ENCODE measurements at places on chromosomes 12 and 14.

- no peak for DNase-seq
Measured at GRCh38 chr14:72700338-72701236, 193.3 kb downstream of the DPF3 start.

- DNase-seq: no peak
Measured at GRCh38 chr14:33349871-33350270, 411.2 kb downstream of the NPAS3 start.

GRCh38 chr12:2179953-2180736 lies 127.4 kb downstream of the CACNA1C start:
- peak; percentile 75 for DNase-seq

DNA sequence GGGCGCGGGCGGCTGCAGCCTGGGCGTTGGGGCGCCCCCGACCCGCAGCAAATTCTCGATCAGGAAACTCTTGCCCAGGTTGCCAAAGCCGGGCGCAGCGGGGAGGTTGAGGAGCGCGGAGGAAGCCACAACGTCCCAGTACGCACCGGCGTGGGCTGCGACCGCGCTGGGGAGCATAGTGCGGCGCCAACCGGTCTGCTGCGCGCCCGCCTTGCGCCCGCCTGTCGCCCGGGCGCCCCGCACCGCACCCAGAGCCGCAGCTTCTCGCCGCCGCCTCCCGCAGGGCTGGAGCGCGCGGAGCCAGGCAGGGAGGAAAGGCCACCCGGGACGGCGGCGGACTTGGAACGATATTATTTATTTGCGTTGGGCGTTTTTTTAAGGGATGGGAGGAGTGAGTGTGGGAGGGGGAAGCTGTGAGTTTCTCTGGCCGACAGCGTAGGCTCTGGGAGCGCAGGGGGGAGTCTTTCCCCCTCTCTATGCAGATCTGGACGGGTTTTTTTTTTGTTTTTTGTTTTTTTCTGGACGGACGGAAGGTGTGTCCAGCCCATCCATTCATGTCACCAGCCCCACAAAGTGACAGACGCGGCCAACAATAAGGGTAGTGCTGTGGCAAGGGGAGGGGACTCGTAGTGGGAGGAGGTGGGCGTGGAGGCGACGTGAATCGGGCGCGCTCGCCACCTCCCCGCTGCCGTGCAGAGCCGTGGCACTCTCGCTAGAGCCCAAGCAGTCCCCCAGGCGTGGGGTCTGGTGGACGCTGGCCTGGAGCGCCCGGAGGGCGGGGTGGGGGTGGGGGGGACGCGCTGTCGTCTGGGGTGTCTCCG lies at the start of gene DBX2:
Gene DBX2, minus strand, starts transcription at position 349 of the 821 bp plus-strand sequence. Its CDS starts 172 bp downstream, at position 177.
- no peak for DNase-seq

DNA sequence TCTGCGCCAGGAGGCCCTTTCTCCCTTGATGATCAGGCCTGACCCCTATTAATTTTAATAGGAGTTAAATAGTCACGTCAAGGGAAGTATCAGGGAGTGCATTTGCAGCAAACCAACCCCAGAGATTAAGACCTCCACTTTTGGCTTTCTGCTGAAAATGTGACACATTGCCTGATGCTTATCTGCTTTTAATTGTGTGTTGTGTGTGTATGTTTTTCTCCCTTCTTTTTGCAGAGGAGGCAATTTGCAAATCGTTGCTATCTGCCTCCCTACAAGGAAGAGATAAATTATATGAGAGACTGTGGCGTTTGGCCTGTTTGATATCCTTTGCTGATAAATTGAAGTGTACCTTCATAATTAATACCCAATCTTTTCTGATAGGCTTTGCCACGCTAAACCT lies 822.9 kb downstream of the VRK1 start:
- no peak for DNase-seq

DNA sequence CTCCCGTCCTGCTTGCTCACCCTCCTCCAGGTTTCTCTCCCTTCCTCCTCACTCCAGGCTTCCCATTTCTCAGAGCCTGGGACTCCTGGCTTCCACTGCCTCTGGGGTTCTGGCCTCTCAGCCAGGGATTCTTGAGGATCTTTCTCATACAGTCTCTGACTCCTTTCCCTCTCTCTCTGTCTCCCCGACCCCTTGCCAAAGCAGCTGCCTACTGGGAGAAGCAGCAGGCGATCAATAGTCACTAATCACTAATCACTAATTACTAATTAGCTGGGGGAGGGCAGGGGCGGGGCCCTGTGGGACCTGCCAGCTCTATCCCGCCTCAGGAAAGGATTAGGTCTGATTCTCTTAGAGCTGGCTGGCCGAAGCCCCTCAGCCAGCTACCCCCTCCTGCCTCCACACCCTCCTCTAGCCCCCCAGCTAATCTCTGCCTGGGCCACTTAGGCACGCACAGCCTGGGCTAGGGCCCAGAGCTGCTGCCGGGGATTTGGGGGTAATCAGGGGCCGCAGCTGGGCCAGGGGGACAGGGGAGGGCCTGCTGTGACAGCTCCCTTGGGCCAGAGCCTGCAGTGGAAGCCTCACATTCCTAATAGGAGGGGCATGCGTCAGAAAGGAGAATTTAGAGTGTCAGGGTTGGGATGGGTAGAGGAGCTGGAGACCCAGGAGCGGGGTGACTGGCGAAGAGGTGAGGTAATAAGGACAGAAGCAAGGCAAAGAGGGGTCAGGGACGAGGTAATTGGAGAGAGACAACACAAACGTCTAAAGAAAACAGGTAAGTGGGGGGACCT lies 2.8 kb downstream of the NXPH4 start:
- DNase-seq: no peak

DNA sequence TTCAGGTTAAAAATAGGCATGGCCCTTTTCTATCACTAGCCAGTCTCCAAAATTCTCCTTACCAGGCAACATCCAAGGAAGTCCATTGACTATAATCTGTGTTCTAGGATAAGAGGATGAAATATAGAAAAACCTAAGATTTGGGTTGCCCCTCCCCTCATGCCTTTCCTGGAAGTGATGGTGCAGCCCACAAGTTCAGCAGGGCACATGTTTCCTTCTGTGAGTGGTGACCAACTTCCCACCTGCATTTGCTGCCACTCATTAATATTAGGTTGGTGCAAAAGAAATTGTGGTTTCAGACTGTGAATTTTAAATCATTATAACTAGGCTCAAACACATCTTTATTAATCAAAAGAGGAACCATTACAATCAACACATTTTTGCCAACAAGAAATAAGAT lies 250.5 kb upstream of the FKBP4 start:
- no peak for DNase-seq

- no peak for DNase-seq
Measured at GRCh38 chr14:56004786-56005185, 113.4 kb upstream of the PELI2 start.

DNA sequence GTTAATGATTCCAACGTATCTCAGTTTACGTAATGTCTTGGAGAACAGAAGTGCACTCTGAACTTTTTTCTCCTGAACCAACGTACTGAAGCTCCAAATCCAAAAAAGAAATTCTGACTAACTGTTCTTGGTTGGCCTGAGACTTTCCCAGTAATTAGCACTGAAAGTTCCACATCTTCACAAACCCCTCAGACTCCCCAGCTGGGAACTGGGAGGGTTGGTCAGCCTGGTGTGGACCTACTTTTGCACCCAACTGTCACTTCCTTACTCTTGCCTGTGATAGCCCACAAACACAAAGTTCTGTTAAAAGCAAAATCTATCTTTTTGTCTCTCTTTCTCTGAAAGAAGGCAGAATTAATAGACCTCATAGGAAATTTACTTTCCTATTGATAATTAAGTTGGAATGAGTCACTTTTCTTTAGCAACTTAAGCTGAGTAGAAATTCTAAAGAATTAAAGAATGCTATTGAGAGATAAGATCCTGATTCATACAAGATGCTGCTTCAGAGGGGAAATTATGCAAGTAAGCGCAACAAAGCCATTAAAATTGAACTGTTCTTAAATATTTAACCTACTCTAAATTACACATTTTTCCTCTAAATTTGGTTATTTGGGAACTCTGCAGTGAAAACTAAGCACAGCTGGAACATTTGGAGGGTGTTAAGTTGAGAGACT lies 155.0 kb downstream of the EPS8 start:
- DNase-seq: no peak

DNA sequence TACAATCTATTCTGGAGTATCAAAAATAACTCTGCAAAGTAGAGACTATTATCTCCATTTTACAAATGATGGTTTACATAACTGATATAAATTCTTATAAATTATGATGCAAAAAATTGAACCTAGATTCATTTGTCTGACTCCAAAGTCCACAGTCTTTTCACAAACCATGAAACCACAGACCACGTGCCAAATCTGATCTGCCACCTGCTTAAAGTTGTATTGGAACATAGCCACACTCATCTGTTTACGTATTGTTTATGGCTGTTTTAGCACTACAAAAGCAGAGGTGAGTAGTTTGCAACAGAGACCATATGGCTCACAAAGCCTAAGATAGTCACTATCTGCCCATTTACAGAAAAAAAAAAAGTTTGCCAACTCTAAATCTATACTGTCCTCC lies 105.3 kb downstream of the KCNH5 start:
- DNase-seq: no peak

DNA sequence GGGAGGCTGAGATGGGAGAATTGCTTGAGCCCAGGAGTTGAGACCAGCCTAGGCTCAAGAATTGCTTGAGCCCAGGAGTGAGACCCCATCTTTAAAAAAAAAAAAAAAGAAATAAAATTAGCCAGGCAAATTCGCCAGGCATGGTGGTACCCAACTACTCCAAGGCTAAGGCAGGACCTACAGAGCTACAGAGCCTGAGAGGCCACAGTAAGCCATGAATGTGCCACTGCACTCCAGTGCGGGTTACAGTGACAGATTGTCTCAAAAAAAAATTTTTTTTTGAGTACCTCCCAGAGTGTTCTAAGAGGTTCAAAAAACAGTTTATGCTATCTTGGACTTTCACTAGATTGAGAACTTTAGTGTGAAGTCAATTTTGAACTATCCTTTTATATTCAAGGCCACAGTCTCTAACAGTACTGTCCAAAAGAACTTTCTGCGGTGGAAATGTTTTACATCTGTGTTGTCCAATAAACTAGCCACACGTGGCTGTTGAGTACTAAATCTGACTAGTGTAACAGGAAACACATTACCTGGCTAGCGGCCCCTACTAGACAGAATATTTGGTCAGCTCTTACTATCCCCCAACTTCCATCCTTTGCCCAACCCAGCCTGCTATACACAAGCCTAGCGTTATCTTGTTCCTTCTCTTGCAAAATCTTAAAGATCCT lies 2.4 kb downstream of the RPL36AL start:
- no peak for DNase-seq

DNA sequence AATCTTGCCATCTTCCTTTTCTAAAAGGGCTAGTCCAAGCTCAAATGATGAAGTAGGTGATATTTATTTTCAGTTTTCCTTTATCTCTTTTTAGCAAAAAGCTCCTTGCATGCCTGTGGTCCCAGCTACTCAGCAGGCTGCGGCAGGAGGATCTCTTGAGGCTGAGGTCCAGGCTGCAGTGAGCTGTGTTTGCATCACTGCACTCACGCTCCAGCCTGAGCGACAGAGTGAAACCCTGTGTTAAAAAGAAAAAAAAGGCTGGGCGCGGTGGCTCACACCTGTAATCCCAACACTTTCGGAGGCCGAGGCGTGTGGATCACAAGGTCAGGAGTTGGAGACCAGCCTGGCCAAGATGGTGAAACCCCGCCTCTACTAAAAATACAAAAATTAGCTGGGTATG lies 5.0 kb downstream of the TMEM116 start:
- no peak for DNase-seq

DNA sequence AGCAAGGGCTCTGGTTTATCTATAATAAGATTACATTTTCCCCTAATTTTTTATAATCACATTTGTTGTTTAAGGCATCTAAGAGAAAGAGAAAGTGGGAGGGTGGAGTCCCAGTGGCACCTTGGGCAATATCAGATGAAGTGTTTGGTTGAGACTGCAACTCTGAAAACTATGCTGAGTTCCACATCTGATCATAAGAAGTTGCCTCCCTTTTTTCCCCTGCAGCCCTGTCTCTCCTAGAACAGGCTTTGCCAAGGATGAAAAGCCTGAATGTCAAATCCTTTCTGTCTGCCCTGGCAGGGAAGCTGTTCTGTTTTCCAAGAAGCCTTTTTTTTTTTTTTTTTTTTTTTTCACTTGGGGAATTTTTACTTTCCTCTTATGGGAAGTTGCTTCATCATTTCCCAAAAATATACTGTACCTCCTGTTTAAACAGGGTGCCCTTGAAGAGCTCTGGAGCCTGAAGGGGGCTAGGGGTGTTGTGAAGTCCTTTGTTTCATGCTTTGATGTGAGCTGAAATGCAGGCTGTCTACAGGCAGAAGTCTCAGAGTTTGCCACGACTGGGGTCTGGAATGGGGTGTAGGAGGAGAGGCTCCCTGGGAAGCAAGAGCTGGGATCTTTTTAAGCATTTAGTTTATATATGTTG lies 71.3 kb downstream of the SUSD6 start:
- DNase-seq: no peak

DNA sequence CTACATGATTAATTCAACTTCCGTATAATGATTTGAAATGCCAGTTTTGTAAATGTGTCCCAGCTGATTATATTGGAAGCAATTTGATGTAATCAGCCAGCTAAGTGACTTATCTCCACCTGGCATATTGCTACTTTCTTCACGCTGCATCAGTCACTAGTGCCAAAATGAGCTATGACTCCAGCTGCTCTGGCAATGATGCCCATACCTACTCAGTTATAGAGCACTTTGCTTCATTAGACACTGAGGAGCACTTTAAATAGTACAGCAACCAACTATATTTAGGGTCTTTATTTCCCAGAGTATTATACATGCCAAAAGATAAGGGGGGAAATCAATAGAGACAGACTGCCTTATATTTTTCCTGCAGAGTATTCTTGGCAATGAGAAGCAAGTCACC lies 67.9 kb upstream of the LIN7A start:
- no peak for DNase-seq

GRCh38 chr12:66051361-66051760 lies 79.2 kb downstream of the LLPH start:
- DNase-seq: no peak

- no peak for DNase-seq
Measured at GRCh38 chr12:114682785-114683708, 928 bp downstream of the TBX3 start.

GRCh38 chr14:61476105-61476753 lies 154.8 kb downstream of the PRKCH start:
- DNase-seq: no peak

- no peak for DNase-seq
Measured at GRCh38 chr14:93084402-93084801, 31.3 kb downstream of the ITPK1 start.

- no peak for DNase-seq
Measured at GRCh38 chr14:99671235-99672224, 12.6 kb upstream of the CYP46A1 start.

- DNase-seq: no peak
Measured at GRCh38 chr14:96602186-96602585, 100.0 kb downstream of the PAPOLA start.

GRCh38 chr12:130715998-130716968 lies at the start of gene RIMBP2:
Gene RIMBP2 (minus strand): TSS chr12:130716299. CDS start chr12:130479013, 237,286 bp downstream.
- peak; percentile 78 for DNase-seq

GRCh38 chr12:9900930-9901329 lies 19.6 kb downstream of the KLRF2 start:
- no peak for DNase-seq

DNA sequence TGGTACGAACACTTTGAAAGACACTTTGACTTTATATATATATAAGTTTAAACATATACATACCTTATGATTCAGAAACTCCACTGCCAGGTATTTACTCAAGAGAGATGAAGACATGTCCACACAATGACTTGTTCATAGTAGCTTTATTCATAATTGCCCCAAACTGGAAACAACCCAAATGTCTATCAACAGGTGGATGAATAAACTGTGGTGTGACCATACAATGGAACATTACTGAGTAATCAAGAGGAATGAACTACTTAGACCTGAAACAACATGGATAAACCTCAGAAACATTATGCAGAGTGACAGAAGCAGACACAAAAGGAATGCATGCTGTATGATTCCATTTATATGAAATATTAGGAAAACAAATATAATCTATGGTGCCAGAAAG lies 71.1 kb downstream of the PPP1R36 start:
- DNase-seq: no peak

GRCh38 chr12:47875746-47876439 lies 28.9 kb downstream of the VDR start:
- DNase-seq: no peak
